T1000 (cell line): ENCODE measurements at places on chromosomes 4 and X.

- no peak for DNase-seq
These were observed 611.2 kb downstream of the RPA4 start for GRCh38 chrX:97494756-97495372.

DNA sequence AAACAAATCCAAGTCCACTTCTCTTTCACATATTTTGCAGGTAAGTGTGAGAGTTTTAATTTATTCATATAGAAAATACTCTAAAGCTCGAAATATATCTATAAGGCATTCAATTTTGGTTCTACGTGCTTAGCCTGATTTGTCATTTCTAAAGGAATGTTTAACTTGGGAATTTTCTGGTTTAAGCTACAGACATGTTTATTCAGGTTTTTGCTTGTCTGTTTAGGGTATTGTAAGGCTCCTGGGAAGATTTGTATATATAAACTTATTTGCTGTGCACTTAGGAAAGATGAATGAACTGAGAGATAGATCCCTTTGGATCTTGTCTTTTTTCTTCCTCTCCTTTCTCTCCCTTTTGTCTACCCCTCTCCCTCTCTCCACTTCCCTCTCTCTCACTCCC, 185.9 kb upstream of the NEIL3 start:
- no peak for DNase-seq

DNA sequence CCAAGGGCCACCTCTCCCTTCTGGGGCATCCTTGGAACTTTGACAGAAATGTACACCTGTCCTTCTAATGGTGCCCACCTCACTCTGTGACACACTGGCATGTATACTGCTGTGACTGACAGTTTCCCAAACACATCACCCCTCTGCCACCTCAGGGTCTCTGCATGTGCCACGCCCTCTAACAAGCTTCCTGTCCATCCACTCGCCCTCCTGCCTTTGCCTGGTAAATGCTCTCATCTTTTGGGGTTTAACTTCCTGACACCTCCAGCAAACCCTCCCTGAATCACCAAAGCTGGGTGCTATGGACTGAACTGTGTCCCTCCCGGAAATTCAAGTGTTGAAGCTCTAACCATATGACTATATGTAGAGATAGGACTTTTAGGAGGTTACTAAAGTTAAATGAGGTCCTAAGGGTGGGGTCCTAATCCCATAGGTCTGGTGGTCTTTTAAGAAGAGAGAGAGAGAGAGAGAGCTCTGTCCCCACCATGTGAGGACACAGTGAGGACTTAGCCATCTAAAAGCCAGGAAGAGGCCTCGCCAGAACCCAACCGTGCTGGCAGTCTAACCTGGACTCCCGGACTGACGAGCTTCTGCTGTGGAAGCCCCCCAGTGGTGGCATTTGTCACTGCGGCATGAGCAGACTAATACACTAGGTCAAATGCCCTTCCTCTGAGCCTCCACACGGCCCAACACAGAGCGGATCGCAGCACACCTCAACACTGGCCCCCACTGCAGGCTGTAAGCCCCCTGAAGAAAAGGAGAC, 95.6 kb downstream of the AFAP1 start:
- peak; percentile 71 for DNase-seq

- DNase-seq = no peak
These were observed 5.7 kb upstream of the SCOC start for GRCh38 chr4:140367738-140368137.
